GM19239 (cell line): ENCODE measurements at places on chromosomes 11 and 22.

- no peak for DNase-seq
Observed at GRCh38 chr11:22633354-22633902, 7.8 kb upstream of the FANCF start.

- DNase-seq: no peak
Observed at GRCh38 chr11:7969756-7970646, 4.8 kb upstream of the NLRP10 start.

- DNase-seq: no peak
Observed at GRCh38 chr11:114353443-114353842, 46.9 kb downstream of the C11orf71 start.

DNA sequence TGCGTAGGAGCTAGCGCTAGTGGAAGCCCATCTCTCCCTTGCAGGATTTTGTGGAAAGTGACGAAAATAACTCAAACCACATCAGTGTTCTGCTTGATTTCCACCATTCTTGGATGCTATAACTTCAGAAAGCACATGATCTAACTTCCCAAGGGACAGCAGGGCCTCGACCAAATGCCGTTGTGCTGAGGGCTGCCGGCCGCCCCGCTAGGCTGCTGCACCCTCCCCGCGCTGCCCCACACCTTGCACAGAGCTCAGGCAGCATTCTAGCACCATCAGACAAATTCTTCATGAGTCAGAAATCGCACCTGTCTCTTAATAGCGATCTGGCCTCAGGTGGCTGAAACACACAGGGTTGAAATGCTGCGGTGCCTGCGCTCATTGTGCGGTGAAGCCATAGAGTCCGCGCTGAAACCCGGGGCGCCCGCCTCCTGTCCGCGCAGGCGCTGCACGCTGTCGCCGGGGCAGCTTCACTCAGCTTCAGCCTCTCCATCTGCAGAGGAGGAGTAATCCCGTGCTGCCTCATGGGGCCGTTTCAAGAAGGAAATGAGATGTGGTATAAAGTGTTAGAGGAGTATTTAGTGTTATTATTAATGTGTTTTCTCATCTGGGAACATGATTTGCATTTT lies 59.2 kb upstream of the B3GAT1 start:
- no peak for DNase-seq

GRCh38 chr22:32583074-32583682 lies 108.6 kb downstream of the FBXO7 start:
- no peak for DNase-seq

DNA sequence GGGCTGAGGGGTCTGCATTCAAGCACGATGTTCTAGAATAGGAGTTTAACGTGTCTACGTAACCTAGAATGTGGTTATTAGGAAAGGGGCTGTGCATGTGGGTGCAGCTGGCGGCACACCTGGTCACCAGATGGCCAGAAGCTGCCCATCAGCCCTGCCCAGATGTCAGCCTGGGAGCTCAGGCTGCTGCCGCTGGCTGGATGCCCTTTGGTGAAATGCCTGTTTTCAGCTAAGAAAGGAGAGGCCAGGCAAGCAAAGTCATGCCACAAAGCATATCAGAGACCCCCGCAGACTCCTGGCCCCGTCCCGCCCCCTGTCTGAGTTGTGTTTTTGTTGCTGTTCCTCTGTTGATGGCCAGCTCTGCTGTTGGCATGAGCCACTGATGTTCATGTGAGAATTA lies 11.3 kb upstream of the ADORA2A start:
- DNase-seq: no peak

DNA sequence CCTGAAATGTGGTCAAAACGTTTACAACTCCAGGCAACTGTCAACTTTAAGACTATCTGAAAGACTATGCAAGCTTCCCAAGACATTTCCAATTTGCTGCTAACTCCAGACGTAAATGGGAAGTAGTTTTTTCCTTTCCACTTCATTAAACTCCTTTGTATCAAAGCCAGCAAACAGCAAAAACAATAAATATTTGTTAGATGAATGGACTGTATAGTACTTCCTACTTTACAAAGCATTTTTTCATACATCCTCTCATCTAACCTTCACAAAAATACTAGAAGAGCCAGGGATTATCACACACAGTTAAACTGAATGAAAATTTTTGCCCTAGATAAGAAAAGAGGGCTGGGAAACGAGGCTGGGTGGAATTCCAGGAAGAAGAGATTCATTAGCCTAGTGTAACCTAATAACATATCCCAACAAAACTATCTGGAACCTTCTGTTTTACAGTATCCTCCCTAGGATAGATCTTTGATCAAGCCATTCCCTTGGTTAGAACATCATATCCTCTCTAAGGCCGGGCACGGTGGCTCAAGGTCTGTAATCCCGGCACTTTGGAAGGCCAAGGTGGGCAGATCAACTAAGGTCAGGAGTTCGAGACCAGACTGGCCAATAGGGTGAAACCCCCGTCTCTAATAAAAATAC lies 10.4 kb downstream of the NUP98 start:
- DNase-seq: no peak

DNA sequence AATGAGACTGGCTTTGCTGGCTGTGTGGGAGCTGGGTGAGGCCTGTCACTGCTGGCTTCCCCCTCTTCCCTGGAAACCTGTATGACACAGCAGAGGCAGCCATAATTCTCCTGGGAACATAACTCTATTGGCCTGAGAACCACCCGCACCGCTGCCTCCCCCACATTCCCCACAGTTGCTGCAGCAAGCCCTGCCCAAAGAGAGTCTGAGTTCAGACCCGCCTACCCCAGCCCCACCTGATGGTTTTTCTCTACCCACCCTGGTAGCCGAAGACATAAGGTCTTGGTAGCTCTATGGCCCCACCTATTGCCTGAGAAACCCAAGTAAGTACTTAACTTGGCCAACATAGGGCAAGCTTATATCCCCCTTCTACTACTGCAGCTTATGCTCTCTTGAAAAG lies 174.8 kb downstream of the C11orf91 start:
- no peak for DNase-seq

DNA sequence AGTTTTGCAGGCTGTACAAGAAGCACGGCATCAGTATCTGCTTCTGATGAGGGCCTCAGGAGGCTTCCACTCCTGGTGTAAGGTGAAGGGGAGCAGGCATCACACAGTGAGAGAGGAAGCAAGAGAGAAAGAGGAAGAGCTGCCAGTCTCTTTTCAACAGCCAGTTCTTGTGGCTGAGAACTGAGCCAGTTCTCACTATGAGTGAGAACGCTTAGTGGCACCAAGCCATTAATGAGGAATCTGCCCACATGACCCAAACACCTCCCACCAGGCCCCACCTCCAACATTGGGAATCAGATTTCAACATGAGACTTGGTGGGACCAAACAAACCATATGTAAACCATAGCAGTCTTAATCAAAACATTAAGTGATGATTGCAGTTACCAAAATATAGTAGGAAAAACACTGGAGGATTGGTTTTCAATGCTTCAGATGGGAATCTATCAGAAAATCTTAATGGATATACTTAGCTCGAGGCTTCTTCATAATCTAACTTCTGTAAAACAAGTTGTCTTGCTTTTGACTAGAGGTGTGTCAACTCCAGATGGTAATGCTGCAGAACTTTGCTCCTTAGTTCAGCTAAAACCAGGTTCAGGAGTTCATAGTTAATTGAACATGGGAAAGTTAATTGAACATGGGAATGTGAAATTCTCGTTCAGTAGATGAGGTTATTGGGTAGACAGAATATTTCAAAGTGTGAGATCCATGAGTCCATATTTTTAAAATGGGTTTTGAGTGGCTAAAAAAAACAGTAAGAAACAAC lies 12.2 kb downstream of the FAR1 start:
- DNase-seq: no peak

- DNase-seq: no peak
Observed at GRCh38 chr22:20259327-20259688, 8.8 kb downstream of the RTN4R start.

DNA sequence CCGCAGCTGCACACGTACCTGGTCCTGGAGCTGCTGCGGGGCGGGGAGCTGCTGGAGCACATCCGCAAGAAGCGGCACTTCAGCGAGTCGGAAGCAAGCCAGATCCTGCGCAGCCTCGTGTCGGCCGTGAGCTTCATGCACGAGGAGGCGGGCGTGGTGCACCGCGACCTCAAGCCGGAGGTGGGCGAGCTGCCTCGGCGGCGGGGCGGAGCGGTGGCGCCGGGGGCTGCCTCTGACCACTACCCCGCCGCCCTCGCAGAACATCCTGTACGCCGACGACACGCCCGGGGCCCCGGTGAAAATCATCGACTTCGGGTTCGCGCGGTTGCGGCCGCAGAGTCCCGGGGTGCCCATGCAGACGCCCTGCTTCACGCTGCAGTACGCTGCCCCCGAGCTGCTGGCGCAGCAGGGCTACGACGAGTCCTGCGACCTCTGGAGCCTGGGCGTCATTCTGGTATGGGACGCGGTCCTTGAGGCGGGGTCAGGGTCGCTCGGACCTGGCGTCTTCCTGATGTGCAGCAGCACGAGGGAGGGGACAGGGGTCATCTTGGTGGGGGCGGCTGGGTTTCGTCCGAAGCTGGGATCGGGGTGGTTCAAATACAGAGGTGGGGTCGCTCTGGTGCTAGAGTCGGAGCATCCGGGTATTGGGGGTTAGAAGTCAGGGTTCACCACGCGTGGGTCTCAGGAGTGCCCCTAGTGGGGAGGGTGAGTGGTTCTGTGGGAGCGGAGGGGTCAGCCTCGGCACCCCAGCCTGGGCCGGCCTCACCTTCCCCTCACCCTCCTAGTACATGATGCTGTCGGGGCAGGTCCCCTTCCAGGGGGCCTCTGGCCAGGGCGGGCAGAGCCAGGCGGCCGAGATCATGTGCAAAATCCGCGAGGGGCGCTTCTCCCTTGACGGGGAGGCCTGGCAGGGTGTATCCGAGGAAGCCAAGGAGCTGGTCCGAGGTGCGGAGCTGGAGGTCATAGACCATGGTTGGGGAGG lies 10.8 kb downstream of the RPS6KA4 start:
- DNase-seq: no peak

DNA sequence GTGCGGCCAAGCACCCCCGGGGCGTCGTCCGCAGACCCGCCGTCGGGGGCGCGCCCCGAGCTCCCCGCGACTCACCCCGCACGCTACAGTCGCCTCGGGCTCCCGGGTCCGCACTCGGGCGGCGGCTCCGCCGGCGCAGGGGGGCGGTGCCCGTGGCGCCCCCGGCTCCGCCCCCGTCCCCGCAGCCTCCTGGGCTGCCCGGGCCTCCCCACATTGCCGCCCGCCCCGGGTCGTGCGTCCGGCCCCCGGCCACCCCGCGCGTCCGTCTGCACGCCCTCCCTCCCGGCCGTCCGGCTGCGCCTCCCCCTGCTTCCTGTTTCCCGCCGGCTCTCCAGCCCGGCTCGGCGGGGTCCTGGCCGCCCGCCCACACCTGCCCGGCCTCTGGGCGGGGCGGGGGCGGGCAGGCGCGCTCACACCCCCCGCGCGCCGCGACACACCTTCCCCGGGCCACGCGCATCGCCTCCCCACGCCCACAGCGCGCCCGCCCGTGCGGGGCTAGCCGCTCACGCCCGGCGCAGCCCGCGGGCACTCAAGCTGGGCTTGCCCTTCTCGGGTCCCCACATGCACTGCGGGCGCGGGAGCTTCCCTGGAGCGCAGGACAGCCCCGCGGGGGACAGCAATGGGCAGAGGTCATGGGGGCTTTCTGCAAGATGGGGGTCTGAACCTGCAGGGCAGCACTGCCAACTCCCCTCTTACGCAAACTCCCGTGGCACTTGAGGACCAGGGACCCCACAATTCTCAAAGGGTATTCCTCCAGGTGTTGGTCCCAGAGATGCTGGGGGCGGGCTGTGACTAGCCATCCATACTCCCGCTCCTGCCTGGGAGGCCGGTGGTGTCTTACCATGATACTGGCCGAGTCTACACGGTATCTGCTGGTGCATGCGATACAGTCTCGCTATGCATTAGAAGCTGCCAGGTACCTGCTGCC lies at the start of gene CARD10:
CARD10 (minus strand) TSS at position 148 of the 928 bp plus-strand sequence. CDS start 215 bp downstream, outside the sequence.
- DNase-seq: no peak

DNA sequence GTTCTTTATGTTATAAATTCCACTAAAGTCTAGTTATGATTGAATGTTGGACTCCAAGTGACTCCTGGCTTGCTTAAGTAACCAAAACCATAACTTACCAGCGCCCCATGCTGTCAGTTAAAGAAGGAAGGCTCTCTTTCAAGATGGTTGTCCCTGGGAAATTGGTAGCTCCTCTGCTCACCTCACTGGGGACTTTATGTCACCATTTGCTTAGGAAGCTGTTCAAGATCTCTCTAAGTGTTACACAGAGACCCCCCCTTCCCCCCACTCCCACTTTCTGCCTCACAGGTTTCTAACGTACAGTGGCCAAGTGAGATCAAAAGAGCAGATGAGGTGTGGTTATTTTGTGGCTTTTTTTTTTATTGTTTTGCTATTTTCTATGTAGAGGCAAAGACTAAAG lies 301.8 kb downstream of the AASDHPPT start:
- DNase-seq: no peak

- DNase-seq: no peak
Observed at GRCh38 chr11:3043315-3043871, 13.8 kb downstream of the CARS1 start.

GRCh38 chr11:15555161-15555560 lies 440.4 kb downstream of the INSC start:
- no peak for DNase-seq

- no peak for DNase-seq
Observed at GRCh38 chr11:117876341-117877119, at the start of gene FXYD6. TSS of gene FXYD6 (minus strand) at chr11:117876658. CDS start at chr11:117842776, 33,882 bp downstream.

DNA sequence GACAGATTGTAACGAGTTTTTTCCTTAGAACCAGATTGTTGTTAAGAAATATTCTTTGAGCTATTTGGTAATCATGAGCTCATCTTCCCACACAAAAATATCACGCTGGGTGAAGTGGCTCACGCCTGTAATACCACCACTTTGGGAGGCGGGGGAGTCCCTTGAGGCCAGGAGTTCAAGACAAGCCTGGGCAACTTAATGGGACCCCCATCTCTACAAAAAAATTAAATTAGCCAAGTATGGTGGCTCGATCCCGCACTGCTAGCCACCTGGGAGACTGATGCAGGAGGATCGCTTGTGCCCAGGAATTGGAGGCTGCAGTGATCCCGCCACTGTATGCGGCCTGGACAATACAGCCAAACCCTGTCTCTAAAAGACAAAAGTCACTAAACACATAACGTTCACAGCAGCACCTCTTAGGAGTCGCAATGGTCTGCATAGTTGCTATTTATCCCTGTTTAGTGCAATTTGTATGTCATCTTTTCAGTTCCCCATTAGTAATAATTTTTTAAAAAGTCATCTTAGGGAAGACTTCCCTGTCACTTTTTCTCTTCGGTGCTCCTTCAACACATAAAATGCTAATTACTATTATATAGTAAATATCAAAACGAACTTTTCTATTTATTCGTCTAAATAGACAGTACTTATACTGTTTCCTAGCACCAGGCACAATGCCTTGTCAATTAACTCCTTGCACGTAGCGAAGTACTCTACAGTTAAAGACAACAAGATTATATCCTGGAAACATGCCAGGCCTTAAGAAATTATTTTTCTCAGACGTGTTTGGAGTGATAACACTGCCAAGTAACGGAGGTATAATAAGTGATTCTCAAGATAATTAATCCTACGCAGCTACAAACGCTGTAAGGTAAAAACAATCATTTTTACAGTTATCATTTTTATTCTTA lies 1.1 kb downstream of the ST13 start:
- DNase-seq: no peak

- DNase-seq: no peak
Observed at GRCh38 chr11:69230856-69231425, 63.0 kb upstream of the MYEOV start.

GRCh38 chr11:74909385-74909784 lies 39.5 kb downstream of the XRRA1 start:
- DNase-seq: no peak
